ENCODE measurements at places on chromosomes 1 and 21.

DNA sequence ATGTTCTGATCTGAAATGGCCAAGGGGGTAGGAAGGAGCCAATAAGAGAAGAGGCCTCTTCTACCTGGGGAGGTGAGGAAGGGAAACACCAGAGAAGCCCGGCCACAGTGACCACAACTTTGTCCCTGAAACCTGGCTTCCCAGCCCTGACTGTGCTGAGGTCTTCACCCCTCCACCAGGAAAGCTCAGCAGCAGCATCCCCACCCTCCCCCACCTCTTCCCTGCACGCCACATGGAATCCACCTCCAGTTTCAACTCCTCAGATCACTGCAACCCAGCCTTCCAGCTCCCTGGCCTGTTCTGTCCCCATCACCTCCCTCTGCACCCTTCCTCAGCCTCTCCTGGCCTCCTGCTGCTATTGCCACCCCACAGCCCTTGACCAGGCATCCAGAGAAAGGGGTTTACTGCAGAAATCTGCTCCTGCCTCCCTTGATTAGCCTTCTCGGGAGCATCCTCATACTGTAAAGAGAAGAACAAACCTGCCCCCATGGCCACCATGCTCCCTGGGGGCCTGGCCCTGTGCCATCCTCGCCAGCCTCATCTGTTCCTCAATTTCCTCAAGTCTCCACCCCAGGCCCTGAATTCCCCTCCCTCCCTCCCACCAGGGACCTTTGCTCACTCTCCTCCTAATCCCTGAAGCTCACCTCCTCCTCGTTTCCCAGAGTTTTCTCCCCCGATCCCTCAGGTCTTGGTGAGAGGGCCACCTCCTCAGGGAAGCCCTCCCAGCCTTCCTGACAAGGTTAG lies 450.9 kb downstream of the MATN1 start:
- no peak for DNase-seq

DNA sequence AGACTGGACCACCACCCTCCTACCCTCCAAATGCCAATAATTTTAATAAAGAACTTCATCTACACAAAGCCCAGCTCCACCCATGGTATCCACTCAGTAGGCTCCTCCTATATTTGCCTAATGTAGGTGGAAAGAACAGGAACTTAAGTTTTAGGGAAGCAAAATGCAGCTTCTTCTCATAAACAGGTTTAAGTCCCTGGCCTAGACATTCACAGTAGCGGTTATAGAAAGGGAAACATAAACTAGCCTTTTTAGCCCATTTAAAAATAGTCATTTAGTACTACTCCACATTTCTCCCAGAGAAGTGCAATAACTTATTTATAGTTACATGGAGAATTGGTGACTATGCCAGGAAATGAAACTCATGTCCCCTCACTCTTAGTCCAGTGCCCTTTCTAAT lies 56.6 kb upstream of the CPLANE2 start:
- DNase-seq, result peak; percentile 95

DNA sequence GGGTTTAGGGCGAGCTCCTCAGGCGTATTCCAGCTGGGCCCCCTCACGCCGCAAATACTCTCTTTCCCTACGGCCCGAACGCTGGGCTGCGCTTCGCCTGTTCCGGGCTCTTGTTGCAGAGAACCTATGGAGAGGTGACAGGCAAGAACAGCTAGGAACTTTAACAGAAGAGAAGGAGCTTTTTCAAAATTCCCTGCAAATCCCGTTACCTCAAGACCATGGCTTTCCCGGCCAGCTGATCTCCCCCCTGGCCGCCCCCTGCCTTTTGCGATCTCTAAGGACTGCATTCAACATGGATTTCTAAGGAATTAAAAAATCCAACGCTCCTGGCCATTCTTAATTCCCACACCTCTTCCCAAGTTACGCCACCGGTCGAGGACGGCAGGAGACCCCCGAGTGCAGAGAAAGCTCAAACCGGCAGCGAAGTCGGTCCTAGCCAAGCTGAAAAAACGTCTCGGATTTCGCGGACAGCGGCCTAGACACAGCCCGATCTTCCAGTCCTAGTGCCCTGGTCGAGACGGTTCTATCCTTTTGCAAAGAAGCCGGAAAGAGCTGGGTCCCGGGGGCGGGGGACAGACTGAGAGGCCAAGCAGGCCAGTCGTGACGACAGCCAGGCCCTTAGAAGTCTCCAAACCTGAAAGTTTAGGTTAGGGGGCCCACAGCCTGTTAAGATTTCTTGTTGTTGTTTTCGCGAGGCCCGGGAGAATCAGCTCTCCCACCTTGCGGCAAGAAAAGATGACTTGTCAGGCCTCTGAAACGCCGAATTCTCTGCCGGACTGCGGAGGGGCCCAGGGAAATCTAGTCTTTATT lies 1.1 kb upstream of the TBX15 start:
- DNase-seq, result no peak

GRCh38 chr1:111561328-111561727 lies 57.9 kb upstream of the ADORA3 start:
- no peak for DNase-seq
